Activated CD8-positive, alpha-beta T cell treated with anti-CD3 and anti-CD28 coated beads for 36 hours (primary cell): ENCODE measurements at places on chromosomes 2 and 18. TPM values are rescaled to one million over a fixed set of nuclear protein-coding genes. Genes with fewer than 3 reads are reported as not detected.

GRCh38 chr2:132824716-132825115 is 154.7 kb upstream of the LYPD1 start:
- no peak for DNase-seq
- no peaks in the 10 kb centered on the region for H3K4me1 ChIP-seq
- no peaks in the 10 kb centered on the region for H3K36me3 ChIP-seq
- no peak overlapping the region for H3K4me3 ChIP-seq
- no peak overlapping the region for H3K27ac ChIP-seq

The UCN gene
- total RNA-seq = 2.5 TPM

DNA sequence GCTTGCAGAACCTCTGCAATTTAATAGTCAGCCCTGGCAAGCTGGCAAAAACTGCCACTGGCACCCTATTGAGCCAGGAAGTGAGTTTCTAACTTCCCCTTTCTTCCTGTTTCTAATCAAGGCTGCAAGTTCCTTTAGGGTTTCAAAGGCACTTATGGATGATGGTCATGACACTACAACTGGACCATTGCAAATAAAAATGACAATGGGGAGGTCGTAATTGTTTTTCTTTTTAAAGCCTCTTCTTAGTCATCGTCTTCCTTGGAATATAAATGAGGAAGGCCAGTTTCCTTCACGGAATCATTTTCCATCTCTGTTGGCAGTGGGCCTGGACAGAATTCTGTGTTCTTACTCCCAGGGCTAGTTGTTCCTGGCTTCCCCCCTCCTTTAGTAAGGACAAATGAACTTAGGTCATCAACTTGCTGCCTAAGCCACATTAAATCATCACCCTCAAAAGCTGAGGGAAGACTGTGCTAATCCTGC is 35.8 kb downstream of the SH3RF3 start:
- no peak overlapping the region for H3K27ac ChIP-seq
- no peak for DNase-seq
- H3K36me3 ChIP-seq = peaks cover 2% of the 10 kb centered on the region
- H3K27me3 ChIP-seq = no peaks in the 10 kb centered on the region
- H3K4me1 ChIP-seq = peaks cover 24% of the 10 kb centered on the region

The RASGRP3 gene
- 0.98 TPM for total RNA-seq

DNA sequence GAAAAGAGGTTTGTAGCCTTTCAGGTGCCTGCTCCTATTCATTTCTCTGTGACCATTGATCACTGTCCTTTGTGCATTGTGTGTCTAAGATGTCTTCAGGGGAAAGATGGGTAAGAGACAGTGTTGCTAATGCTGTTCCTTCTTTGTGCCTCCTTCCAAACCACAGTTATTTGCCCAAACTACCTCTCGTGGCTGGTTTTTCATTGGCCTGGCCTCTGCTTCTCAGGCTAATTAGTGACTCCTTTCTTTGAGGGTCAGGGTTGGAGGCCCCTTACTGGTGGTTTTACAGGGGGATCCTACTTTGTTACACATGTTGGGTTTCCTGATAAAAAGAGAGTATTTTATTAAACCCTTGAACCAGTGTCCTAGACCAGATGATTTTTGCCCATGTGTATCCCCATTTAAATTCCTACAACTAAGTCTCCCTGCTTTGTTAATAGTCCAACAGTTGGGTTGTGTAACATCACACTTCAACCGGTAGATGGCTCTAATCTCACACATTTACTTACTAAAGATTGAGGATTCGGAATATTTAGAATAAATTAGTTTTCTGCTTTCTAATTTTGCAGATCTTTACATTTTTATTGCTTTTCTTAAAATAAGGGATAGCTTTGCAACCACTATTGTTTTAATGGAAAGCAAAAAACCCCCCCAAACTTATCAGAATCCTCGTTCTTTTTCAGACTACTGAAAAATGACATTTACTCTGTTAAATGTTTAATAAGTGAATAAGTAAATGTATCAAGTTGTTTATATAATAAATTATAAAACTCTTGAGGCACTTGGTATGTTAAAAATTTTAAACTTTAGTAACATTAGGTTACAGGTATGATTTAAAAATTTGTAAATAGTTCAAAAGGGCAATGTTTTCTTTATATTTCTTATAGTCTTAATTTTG is 2.4 kb downstream of the MARS2 start:
- H3K27me3 ChIP-seq = no peaks in the 10 kb centered on the region
- peaks cover 45% of the 10 kb centered on the region for H3K4me1 ChIP-seq
- peak overlapping the region; percentile 78 for H3K4me3 ChIP-seq
- peak; percentile 10 for DNase-seq
- peaks cover 50% of the 10 kb centered on the region for H3K36me3 ChIP-seq
- no peak overlapping the region for H3K27ac ChIP-seq

The CHST9 gene
- not detected for total RNA-seq
